Activated CD8-positive, alpha-beta T cell treated with anti-CD3 and anti-CD28 coated beads for 36 hours (primary cell): ENCODE measurements at places on chromosomes 3 and 15. TPM values are rescaled to one million over a fixed set of nuclear protein-coding genes. Genes with fewer than 3 reads are reported as not detected.

DNA sequence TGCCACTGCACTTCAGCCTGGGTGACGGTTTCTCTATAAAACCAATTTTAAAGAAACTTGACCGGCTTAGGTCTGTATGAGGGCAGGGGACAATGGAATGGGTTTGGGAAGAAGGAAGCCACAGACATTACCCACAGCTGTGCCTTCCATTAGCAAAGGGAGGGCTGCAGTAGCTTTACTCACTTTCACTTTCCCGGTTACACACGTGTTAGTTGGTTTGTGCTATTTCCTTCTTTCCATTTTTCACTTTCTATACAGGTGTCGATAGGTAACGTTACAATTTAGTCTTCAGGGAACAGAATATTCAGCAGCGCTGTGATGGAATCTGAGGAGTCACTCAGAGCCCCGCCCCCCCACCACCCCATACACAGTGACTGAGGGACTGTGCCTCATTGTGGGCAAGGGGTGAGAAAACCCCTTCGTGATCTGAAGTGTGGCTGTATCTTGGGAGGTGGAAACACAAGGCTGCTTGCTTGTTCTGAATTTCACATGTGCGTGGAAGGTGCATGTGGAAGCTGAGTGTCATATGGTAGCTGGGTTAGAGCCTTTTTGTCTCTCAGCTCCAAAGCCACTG lies 44.8 kb upstream of the RPL32 start:
- H3K27ac ChIP-seq, result peak overlapping the region; percentile 46
- peak overlapping the region; percentile 41 for H3K4me3 ChIP-seq

DNA sequence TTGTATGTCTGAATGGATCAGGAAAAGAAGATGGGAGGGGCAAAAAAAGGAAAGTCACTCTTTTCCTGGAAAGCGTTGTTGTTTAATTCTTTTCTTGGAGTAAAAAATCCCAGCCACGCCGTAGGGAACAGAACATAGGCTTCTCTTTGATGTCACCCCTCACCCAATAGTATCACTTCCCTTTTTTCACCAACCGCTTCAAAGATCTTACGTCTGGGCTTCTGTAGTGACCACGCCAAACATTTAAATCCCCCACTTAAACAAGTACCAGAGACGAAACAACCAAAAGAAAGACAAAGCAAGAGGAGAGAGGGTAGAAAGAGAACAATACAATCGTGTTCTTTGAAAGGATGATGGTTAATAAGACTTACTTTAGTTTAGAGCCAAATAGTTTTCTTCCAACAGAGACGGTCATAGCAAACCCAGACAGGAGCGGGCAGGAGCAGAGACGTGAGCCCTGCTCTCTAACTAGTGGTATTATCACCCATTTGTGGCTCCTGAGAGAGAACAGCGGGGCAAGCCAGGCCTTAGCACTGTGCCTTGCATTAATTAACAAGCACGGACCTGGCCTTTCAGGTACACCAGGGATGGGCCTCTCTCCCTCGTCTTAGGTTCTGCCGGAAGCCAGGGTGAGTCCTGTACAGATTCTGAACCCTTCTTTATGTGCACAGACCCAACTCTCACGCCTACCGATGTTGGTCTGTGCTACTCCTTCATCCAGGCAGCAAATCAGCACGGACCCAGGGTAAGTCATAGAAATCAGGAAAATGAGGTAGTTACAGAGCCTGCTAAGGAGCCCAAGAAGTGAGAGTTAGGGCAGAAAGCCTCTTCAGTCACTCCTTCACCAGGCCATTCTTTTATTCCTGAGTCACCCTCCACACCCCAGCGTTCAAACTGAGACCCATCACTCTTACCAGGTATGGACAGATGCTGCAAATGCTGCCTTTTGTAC lies 28.2 kb upstream of the BCL6 start:
- no peaks in the 10 kb centered on the region for H3K27me3 ChIP-seq
- peaks cover 43% of the 10 kb centered on the region for H3K4me1 ChIP-seq
- DNase-seq, result no peak
- H3K27ac ChIP-seq, result no peak overlapping the region
- no peak overlapping the region for H3K4me3 ChIP-seq

DNA sequence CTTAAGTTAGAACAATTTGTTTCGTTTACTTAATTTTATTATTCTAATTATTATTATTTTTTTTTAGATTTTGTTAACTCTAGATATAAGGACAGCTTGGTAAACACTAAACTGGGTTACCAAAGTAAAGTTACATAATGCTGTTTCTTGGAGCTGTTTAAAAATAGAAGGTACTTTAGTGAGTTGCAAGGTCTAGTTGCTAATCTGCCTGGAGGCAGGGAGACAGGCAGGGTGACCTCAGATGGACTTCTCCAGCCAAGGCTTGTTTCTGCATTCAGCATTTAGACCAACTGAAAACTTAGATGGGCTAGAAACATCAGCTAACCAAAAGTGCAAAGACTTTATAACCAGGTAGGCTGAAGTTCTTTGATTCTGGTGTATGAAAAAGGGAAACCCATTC lies 336.4 kb upstream of the GRM7 start:
- H3K27ac ChIP-seq, result no peak overlapping the region
- H3K27me3 ChIP-seq, result no peaks in the 10 kb centered on the region
- no peaks in the 10 kb centered on the region for H3K4me1 ChIP-seq
- no peak for DNase-seq
- no peaks in the 10 kb centered on the region for H3K36me3 ChIP-seq

ACAD11 gene
- 22.3 TPM for total RNA-seq

GUCA1C gene
- total RNA-seq, result not detected
